ENCODE measurements at places on chromosomes 4 and X.

- DNase-seq, result peak; percentile 34
Measured at GRCh38 chr4:7156761-7157488, 35.4 kb upstream of the SORCS2 start.

GRCh38 chrX:109270580-109271484 lies 211.1 kb downstream of the GUCY2F start:
- no peak for DNase-seq

- DNase-seq, result no peak
Measured at GRCh38 chrX:35562395-35562794, 235.7 kb upstream of the MAGEB16 start.

DNA sequence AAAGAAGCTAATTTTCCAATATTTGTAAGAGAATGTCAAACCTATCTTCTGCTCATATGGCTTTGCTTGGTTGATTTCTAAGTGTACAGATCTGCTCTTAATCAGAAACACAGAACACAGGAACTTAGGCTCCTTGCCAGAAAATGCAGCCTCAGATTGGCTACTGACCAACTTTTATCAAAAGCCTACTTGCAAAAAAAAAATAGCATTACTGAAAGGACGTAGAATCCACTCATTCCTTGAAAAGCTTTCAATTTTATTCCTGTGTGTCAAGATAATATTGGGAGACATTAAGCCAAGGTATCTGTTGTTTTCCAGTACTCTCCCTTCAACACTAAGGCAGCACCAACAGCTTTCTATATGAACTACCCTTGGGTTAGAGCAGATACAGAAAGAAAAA lies 127.6 kb upstream of the INTU start:
- no peak for DNase-seq

DNA sequence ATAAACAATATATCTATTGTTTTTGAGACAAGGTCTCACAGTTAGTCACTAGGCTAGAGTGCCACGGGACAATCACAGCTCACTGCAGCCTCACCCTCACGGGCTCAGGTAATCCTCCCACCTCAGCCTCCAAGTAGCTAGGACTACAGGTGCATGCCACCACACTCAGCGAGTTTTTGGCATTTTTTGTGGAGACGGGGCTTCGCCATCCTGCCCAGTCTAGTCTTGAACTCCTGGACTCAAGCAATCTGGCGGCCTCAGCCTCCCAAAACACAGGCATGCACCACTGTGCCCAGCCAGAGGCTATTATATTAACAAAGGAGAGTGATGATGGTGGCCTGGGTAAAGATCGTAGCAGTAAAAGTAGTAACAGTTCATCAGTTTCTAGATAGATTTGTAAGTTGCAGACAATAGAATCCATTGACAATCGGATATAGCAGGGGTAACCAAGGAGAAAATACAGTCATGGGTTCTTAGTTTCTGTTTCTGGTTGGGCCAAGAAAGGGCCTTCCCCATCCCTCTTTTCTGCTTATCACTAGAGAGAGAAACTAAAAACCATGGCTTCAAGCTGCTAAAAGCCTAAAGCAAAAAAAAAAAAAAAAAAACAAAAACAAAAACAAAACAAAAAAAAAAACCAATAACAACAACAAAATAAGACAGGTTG lies 60.6 kb downstream of the ANXA10 start:
- DNase-seq, result no peak

- no peak for DNase-seq
Measured at GRCh38 chrX:40623139-40623536, at the start of gene MPC1L. TSS of gene MPC1L (plus strand) at chrX:40623428. CDS start at chrX:40623566, 138 bp downstream.

DNA sequence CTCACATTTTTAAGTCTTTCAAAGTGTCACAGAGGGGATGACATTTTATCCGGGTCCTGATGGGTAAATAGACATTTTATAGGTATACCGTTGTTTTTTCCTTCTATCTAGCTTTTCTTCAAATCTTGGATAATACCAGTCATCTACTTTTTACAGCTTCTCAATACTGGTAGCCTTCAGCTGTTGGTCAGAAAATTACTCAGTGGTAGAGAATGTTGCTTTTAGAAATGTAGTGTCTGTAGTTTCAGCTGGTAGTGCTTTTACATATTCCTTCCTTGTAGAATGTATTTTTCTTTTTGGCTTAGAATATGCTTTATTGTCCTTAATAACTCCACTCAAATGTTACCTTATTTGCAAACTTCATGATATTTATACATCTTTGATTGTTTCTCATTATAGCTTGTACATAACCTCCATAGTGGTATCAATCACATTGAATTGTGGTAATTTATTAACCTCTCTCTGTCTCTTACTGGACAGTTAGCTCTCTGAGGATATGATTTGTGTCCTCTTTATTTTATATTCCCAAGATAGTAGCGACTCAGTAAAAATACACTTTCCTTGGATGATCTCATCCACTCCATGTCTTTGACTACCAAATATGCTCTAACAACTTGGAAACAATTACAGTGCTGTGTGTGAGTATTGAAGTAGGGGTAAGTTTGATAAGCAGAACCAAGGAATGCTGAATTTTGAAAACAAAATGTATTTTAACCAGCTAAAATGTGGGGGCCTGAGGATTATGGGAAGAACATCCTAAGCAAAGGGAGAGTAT lies 53.8 kb downstream of the RAP1GDS1 start:
- DNase-seq, result no peak

GRCh38 chr4:37631551-37631950 lies 54.6 kb downstream of the RELL1 start:
- DNase-seq, result no peak

DNA sequence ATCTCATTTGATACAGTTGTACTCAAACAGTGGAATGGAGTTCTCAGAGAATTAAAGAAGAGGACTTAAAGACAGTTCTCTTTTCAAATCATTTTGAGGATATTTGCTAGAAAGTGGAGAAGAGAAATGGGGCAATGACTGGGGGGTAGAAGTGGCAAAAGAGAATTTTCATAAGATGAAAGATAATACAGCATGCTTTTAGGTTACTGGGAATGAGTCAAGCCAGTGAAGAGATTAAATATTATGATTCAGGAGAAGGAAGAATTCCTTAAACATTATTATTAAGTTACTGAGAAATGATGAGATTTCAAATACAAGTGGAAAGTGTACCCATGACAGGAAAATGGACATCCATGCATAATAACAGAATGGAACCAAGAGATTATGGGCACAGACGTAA lies 219.0 kb upstream of the DKK2 start:
- no peak for DNase-seq

DNA sequence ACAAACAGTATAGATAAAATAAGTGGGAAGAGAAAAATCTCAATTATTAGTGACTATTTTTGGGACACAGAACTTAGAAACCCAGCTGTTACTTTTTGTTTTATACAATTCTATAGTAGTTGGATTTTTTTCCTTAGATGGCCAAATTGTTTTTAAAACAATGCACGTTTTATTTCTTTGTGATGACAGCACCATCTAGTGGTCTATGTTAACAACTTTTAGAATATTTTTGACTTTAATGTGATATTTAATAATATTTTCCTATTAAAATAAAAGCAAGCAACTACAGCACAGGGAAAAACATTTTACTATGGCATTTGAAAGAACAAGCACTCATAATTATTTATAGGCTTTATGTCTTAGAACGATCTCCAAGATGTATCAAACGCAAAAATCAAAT lies 5.6 kb upstream of the SMIM31 start:
- peak; percentile 49 for DNase-seq

GRCh38 chr4:66000510-66001117 lies 330.3 kb upstream of the EPHA5 start:
- no peak for DNase-seq

GRCh38 chr4:102623622-102624021 lies 122.5 kb downstream of the NFKB1 start:
- peak; percentile 39 for DNase-seq

- DNase-seq, result no peak
Measured at GRCh38 chr4:153521999-153522801, 56.0 kb downstream of the TMEM131L start.

DNA sequence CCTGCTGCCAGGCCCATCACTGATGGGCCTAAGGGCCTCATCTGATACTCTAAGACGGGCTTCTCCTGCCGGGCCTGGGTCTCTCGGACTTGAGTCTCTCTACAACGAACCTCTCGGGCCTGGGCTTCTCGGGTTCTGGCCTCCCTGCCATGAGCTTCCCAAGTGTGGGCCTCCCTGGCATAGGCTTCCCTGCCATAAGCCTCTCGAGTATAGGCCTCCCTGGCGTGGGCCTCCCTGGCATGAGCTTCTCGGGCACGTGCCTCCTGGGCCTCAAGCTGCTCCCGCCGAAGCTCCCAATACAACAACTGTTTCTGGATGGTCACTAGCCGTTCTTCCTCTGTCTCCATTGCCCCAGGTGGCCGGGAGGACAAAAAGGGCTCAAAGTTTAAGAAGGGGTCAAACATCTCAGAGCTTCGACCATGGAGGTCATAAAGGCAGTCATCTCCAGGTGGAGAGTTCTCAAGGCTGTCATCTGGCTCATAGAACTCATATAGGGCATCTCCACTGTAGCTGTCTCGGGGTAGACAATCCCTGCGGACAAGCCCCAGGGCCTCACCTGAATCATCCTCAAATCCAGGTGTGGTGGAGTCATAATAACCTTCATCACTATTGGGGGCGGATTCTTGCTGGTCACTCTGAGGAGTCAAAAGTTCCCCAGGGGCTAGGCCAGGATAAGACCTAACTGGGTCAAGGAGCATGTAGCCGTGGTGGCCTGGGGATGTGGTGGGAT lies 14.1 kb downstream of the AMER1 start:
- DNase-seq, result no peak

DNA sequence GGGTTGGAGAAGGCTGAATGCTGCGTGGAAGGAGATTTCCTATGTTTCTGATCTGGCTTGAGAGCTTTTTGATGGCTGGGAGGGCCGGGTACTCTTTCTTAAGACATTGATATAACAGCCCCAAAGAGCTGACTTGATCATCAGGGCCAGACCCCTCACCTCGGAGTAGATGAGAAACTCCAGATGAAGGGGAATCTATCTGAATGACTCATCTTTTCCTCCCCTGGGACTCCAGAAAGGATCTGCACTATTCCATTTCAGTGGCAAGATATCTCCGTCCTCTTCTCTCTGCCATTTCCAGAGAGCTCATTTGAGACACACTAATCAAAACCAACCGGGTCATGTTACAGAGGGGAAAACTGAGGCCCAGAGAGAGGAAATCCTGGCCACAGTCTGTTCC lies 92.9 kb upstream of the MSX1 start:
- no peak for DNase-seq

GRCh38 chr4:54657551-54658251 lies at the start of gene KIT:
TSS of gene KIT (plus strand) at chr4:54657957. CDS start at chr4:54658015, 58 bp downstream.
- peak; percentile 78 for DNase-seq

- DNase-seq, result peak; percentile 3
Measured at GRCh38 chr4:10028910-10029309, 7.6 kb upstream of the SLC2A9 start.

DNA sequence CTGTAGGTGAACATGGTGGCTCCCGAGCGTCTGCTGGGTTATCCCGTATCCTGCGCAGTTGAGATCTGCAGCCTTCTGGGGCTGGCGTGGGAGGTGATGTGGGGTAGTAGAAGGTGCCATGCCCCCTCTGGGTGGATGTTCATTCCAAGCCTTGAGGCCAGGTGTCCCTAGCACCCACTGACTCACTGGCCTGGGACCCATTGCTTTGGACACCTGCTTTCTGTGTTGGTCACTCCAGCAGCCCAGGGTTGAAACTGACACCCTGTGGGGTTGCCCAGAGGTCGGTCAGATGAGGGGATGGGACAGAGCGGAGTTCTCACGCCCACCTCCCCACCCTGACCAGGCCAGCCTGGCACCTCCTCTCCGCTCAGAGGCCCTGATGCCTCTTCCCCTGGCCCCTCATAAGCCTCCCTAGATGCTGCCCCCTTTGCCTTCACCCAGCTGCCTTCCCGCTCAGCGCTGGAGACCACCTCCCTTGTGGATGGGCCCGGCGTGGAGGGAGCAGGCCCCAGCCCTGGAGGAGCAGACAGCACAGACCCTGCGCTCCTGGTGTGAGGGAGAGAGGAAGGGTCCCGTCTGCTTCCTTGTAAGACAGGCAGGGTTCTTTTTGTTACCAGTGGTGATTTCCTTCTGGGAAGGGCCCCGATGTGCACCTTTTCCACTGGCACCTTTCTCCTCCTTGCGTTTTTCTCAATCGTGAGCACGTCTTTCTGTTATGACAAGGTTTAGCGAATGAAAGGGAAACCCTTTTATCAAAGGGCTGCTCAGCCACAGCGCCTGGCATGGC lies 2.0 kb downstream of the DOK7 start:
- no peak for DNase-seq

DNA sequence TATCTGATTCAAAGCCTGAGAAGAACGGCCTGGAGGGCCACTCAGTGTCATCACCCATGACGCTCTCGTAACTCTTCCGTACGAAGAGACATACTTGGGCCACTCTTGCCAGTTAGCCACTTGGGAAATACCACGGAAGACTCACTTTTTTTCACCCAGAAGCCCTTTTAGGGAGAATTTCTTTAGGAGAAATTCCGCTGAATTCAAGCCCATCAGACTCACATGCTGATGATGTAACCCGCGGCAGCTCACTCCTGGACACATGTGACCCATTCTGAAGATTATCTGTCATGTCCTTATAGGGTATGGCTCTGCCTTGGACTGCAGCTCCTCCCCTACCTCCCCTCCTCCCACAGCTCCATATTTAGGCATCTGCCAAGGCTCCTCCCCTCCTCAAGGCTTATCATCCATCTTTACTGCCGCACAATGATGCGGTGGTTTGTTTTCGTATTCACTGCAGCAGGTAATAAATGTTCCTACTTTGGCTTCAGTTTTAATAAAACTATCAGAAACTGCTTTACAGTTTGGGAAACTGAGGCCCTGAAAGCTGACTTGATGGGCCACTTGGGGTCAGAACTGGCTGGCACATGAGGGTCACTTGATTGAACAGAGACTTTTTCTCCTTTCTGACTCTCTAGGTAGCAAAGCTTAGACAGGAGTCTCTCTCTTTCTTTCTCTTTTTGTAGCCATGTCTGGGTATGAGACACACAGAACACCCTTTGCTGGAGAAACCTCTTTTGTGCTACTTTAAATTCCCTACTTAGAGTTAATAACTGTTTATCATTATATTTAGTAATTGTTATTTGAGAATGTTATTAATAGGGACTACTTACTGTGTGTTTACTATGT lies 42.1 kb downstream of the RHOH start:
- peak; percentile 7 for DNase-seq

DNA sequence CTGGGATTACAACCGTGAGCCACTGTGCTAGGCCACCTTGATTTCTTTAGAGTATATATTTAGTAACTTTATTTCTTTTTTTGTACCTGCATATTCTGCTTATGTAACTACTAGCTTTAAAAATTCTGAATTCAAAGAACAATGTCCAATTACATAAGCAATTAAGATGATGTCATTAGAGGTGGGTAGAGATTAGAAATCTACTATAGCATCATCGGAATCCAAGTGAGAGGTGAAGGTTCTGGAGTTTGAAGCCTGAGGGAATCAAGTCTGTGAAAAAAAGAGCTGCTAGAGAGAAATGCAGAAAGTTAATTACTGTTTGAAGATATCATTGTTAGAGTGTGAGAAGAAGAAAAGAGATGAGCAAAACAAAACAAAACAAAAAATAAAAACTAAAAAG lies 79.0 kb upstream of the ENPEP start:
- DNase-seq, result no peak

- peak; percentile 65 for DNase-seq
Measured at GRCh38 chr4:89158884-89159503, 47.7 kb downstream of the TIGD2 start.

GRCh38 chrX:41475191-41475590 lies 28.0 kb downstream of the NYX start:
- DNase-seq, result no peak

GRCh38 chrX:42837101-42837726 lies 59.3 kb upstream of the PPP1R2C start:
- DNase-seq, result no peak

All from NCI-H82 (cell line).